ENCODE measurements at places on chromosomes 2 and 18. TPM values are rescaled to one million over a fixed set of nuclear protein-coding genes. Genes with fewer than 3 reads are reported as not detected.
A peak's percentile ranks its signal among the peaks of the same experiment; 100 is the strongest.

- no peak for DNase-seq
Observed at GRCh38 chr2:20168727-20169696, 55.9 kb downstream of the SDC1 start.

DNA sequence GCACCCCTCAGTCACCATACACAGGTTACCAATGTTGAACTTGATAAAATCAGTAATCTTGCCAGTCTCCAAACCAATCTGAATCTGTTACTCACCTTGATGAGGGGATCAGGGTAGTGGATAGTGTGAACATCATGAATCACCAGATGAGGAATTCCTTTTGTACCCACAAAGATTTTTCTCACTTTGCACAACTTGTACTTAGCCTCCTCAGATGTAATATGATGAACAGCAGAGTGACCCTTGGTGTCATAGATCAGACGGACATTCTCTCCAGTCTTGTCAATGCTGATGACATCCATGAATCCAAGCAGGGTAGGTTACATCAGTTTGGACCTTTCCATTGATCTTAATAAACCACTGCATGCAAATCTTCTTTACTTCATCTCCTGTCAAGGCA, 54.7 kb downstream of the MDH1 start:
- DNase-seq, result no peak

GRCh38 chr18:38941711-38942561, 1376.3 kb upstream of the CELF4 start:
- no peak for DNase-seq

- DNase-seq, result no peak
Observed at GRCh38 chr2:100071335-100072043, 70.9 kb downstream of the AFF3 start.

GRCh38 chr2:205995260-205995659, 90.7 kb downstream of the INO80D start:
- no peak for DNase-seq

DNA sequence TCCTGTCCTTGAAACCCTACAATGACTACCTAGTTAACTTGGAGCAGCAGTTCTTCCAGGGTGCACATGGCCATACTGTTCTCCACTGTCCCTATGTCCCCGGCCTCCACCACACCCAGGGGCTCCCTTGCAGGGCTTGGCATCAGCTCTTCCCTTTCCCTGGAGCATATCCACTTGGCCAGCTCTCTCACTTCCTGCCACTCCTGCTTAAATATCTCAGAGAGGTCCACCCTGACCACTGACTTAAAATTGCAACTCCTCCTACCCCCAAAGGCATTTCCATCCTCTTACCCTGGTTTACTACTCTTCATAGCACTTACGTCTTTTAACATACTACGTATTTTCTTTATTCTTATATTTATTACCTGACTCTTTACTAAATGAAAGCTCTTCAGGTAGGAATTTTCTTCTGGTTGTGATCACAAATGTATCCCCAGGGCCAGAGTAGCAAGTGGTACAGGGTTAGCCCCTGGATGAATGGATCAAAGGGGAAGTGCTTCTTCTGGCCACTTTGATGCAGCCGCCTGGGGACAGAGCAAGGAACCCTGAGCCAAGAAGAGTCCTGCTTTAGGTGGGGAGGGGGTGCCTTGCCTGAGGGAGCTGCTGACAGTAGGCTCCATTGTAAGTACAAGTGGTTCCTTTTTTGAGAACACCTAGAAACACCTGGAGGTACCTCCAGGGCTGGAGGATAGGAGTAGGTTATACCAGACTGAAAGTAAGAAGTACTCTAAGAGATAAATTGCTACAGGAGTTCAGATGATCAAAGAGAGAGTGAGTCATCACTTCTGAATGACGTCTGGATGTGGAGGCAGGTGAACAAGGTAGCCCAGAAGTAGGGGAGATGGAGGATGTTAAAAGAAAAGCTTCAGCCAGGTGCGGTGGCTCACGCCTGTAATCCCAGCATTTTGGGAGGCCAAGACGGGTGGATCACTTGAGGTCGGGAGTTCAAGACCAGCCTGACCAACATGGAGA, 82.2 kb downstream of the SOCS6 start:
- DNase-seq, result no peak

- DNase-seq, result no peak
Observed at GRCh38 chr2:191231995-191232394, 13.2 kb upstream of the MYO1B start.

- no peak for DNase-seq
Observed at GRCh38 chr2:238717084-238717483, 130.8 kb upstream of the TWIST2 start.

DNA sequence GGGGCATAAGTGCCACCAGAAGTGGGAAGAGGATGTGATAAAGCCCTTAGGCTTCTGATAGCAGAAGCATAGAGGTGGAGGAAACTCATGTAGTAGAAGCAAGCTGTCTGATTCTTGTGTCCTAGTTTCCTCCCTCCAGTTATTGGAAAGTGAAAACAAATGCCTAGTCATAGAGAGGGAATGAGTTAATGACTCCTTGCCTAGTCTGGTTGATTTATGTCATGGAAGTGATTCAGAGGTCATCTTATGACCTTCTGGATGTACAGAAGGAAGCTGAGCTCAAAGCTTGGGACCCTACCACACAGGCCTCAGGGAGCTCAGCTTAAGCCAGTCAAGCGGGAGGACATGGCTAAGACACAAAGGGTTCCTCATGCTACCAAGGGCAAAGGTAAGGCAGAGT, 232.2 kb downstream of the THSD7B start:
- DNase-seq, result peak; percentile 63

DNA sequence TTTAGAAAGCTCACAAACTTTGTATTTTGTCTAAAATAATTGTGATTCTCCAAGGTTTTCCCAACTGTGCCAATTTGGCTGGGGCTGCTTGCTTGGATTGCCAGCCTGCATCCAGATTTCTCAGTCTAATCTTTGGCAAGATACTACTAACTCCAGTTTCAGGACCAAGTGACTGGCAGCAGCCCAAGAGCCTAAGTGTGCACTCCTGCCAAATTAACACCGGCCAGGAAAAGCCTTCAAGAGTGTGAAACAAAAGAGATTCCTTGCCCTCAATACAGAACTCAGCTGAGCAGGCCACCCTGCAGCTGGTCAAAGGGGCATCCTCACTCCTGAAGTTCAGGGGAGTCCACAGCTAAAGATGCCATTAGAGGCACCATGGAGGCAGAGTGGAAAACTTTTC, 589.0 kb upstream of the ACVR2A start:
- DNase-seq, result no peak

GRCh38 chr2:158889135-158889853, 79.1 kb upstream of the TANC1 start:
- DNase-seq, result no peak

- DNase-seq, result no peak
Observed at GRCh38 chr2:239945751-239946561, 79.2 kb downstream of the NDUFA10 start.

- no peak for DNase-seq
Observed at GRCh38 chr18:22233266-22233665, 63.9 kb downstream of the GATA6 start.

DNA sequence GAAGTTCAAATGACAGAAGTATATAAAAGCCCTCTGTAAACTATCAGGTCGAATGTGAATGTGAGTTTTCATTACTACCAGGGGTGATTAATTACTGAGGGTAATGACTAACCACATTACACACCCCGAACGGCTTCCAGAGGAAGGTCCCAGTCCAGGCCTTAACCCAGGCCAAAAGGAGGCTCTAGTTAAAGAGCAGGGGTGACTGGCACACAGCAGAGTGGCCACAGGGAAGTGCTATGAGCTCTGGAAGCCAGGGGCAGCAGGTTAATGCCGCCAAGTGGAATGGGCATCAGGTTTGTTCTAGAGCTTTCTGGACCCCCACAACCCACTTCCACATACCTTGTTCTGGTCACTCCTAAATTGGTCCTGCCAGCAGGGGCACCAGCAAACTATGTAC, 87.7 kb downstream of the BCL11A start:
- no peak for DNase-seq

DNA sequence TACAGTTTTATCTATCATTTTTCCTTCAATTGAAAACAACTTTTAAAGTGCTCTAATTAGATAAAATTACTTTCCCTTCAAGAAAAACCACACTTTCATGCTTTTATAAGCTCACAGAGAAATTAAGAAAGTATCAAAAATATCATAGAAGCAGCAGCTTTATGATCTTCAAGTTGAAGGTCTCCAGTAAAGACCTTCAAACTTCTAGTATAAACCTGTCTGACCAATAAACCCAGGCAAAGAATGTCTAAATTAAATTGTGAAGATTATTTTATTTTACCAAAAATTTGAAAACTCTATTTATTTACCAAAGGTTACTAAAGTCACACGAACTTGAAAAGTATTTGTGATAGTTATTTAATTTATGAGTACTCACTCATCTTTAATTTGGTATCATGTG, 9.3 kb upstream of the SCTR start:
- no peak for DNase-seq

GRCh38 chr18:59021500-59021899, 118.2 kb upstream of the SEC11C start:
- no peak for DNase-seq

- no peak for DNase-seq
Observed at GRCh38 chr2:155839991-155840390, 492.5 kb downstream of the NR4A2 start.

DNA sequence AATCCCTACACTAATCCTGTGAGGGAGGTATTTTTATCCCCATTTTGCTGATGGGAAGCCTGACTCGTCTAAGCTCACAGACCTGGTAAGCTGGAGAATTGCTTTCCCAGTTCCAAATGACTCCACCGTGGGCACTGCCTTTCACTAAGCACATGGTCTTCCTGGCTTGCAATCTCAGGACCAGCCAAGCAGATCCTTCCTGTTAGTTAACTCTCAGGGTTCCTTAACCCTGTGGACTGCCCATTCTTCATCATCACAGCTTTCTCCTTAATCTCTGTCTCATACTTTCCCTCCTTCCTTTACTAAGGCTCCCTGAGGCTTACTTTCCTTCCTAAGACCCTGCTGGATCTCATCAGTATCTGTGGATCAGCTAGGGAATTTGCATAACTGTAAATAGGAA, 122.2 kb upstream of the ZEB2 start:
- no peak for DNase-seq

DNA sequence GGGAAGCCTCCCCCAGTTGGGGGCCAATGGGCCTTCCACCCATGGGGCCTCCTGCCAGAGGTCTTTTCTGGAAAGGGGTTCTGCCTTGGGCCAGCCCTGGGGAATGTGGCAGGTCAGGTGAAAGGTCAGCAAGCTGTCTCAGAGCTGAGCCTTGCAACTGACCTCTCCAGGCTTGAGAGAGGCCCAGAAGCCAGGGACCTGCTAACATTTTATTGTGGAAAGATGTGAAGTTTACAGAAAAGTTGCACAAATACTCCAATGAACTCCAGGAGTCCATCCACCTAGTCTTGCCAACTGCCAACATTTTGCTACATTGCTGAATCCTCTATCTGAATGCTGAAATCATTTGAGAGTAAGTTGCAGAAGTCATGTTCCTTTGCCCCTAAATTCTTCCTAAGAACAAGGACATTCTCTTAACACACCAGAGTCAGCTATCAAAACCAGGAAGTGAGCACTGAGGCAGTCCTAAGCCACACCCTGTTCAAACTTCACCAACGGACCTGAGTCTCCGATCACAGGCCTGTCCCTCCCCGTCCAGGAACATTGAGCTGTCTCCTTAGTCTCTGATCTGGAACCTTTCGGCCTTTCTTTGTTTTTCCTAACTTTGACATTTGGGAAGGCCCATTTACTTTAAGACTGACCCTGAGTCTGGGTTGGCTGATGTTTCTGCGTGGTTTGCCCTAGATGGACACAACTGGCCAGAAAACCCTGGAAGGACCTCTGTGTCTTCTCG, 4.0 kb downstream of the SNORC start:
- DNase-seq, result no peak

DNA sequence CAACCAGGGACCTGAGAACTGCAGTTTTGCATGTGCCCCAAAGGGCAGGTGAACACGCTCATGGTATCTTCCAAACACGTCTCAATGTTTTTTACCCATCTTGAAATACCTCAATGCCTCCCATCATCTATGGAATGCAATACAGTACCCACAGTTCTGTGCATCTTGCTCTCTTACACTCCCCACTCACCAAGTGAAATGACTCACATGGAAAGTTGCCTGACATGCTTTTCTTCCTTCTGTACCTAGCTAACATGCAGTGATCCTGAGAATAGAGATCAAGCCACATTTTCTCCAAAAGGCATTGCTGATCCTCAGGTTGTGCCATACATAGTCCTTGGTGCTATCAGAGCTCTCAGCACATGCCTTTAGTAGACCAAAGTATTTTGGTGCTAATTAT, 373.9 kb downstream of the GPD2 start:
- no peak for DNase-seq

- DNase-seq, result no peak
Observed at GRCh38 chr2:46831051-46831868, 84.3 kb downstream of the MCFD2 start.

The IER3IP1 gene
- total RNA-seq, result 16.4 TPM

The KCNF1 gene
- 0.42 TPM for total RNA-seq

The TRIM43 gene
- not detected for total RNA-seq

The RESP18 gene
- not detected for total RNA-seq

The EFR3B gene
- total RNA-seq, result 0.77 TPM

The TUBB8B gene
- total RNA-seq, result 1.1 TPM

The TLX2 gene
- total RNA-seq, result not detected

The LBH gene
- 5.5 TPM for total RNA-seq

The MEIS1 gene
- 26.5 TPM for total RNA-seq

The OR6B2 gene
- total RNA-seq, result not detected

The TNFRSF11A gene
- 11.1 TPM for total RNA-seq
